Sigmoid colon (tissue), 7 donors: ENCODE measurements at places on chromosomes 6 and 20. TPM values are rescaled to one million over a fixed set of nuclear protein-coding genes. Genes with fewer than 3 reads are reported as not detected.
A peak's percentile ranks its signal among the peaks of the same experiment; 100 is the strongest.

DNA sequence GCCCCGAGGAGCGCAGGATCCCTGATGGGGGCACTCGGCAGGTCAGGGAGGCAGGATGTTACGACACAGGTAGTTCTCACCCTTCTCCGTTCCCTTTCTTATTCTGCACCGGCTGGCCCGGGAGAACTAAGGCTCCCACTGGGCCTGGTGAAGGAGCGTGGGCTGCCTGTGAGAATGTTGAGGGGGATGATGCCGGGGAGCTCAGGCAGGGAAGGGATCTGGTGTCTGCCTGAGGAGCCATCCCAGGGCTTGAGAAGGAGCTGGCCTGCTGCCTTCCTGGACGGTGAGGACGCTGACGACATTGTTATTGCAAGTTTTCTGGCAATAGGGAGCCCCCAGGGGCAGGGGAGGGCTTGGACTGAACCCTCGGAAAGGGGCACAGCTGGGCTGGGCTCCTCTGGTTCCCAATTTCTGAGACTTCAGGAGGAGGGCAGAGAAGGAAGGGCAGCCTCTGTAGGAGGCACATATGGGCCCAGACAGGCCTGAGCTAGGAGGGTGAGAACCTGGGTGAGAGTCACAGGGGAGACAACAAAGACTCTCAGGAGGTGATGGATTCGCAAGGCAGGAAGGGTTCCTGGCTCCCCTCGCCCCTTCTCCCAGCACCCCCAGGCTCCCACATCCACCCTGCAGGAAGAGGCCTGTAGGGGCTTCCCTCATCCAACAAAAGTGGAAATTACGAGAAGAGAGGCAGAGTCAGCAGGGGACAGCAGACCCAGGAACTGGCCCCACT, 32.8 kb downstream of the CYP21A2 start:
- no peaks in the 10 kb centered on the region for H3K27me3 ChIP-seq
- peaks cover 28% of the 10 kb centered on the region for H3K36me3 ChIP-seq
- no peak overlapping the region for H3K4me3 ChIP-seq

GRCh38 chr6:20203561-20204511, 8.4 kb downstream of the MBOAT1 start:
- no peaks in the 10 kb centered on the region for H3K36me3 ChIP-seq
- DNase-seq, result no peak
- no peaks in the 10 kb centered on the region for H3K27me3 ChIP-seq
- H3K27ac ChIP-seq, result peak overlapping the region; percentile 65
- H3K4me1 ChIP-seq, result peaks cover 98% of the 10 kb centered on the region

DNA sequence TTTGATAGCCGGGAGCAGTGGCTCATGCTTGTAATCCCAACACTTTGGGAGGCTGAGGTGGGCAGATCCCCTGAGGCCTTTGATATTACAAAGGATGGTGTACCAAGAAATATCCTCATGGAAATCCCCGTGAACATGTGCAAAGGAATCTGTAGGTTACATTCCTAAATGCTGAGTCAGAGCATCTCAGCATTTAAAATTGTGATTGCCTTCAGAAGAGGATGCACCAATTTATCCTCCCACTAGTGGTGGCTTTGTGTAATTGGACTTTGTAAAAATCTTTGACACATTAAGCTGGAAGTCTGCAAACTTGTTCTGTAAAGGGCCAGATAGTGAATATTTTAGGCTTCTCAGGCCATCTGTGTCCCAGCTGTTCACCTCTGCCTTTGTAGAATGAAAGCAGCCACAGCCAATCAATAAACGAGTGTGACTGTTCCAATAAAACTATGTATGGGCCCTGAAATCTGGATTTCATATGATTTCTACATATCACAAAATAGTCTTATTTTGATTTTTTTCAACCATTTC, 11.8 kb downstream of the TMEM14B start:
- no peaks in the 10 kb centered on the region for H3K27me3 ChIP-seq
- no peak overlapping the region for H3K4me3 ChIP-seq
- H3K27ac ChIP-seq, result no peak overlapping the region
- H3K4me1 ChIP-seq, result no peaks in the 10 kb centered on the region
- no peak for DNase-seq
- peaks cover 24% of the 10 kb centered on the region for H3K36me3 ChIP-seq

- no peak overlapping the region for H3K4me3 ChIP-seq
- no peak for DNase-seq
- H3K36me3 ChIP-seq, result peaks cover 3% of the 10 kb centered on the region
- H3K4me1 ChIP-seq, result no peaks in the 10 kb centered on the region
- peak overlapping the region; percentile 4 for H3K27ac ChIP-seq
These were observed 9.5 kb upstream of the UQCC2 start for GRCh38 chr6:33720998-33721397.

- no peaks in the 10 kb centered on the region for H3K4me1 ChIP-seq
- no peak overlapping the region for H3K27ac ChIP-seq
- DNase-seq, result no peak
These were observed 47.0 kb downstream of the ZDHHC14 start for GRCh38 chr6:157427969-157428368.

DNA sequence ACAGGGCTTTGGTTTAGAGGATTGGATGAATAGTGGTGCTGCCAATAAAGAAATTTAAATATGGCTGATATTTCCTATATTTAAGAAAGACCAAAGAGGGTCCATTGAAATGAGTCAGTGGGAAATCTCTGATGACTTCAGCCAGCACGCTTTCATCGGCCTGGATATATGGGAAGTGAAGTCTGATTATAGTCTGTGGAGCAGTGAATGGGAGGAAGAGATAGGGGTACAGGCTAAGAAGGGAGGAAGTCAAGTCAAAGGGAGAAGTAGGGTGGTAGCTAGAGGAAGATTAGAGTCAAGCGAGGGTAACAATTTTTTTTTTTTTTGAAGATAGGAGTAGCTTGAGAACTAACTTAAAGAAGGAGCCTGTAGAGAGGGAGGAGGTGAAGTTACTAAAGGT, 22.7 kb downstream of the SLC16A10 start:
- H3K27me3 ChIP-seq, result no peaks in the 10 kb centered on the region
- no peak overlapping the region for H3K4me3 ChIP-seq
- no peaks in the 10 kb centered on the region for H3K36me3 ChIP-seq

- no peaks in the 10 kb centered on the region for H3K36me3 ChIP-seq
- DNase-seq, result no peak
- no peak overlapping the region for H3K4me3 ChIP-seq
- no peaks in the 10 kb centered on the region for H3K4me1 ChIP-seq
- no peaks in the 10 kb centered on the region for H3K27me3 ChIP-seq
These were observed 119.5 kb downstream of the PTPRK start for GRCh38 chr6:128400875-128401274.

- H3K4me1 ChIP-seq, result no peaks in the 10 kb centered on the region
- no peaks in the 10 kb centered on the region for H3K27me3 ChIP-seq
- peaks cover 11% of the 10 kb centered on the region for H3K36me3 ChIP-seq
- no peak overlapping the region for H3K4me3 ChIP-seq
- no peak overlapping the region for H3K27ac ChIP-seq
- no peak for DNase-seq
These were observed 14.9 kb downstream of the IP6K3 start for GRCh38 chr6:33731751-33732282.

DNA sequence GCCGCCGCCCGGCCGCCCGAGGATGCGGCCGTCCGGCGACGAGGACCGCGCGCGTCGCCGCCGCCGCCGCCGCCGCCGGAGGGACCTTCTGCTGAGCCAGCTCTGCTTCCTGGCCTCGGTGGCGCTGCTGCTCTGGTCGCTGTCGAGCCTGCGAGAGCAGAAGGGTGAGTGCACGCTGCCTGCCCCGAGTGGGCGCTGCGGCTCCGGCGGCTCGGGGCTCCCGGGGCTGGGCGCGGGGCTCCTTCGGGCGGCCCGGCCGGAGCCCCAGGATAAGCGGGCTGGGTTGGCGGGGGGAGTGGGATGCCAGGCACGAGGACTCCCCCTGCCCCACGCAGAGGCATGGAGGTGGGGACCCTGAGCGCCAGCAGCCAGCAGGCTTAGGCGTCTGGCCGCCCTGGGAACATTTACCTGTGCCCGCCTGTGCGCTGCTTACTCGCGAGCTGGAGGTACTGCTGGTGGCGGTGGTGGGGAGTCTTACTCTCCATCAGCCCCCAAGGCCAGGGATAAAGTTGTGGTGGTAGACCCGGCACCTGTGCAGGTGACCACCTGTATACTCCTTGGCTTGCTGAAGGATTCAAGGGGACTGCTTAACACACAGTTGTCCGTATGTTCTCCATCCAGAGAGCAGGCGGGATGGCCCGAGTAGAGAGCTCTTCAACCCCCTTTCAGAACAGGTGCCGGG, 520 bp downstream of the SLC24A3 start:
- H3K27ac ChIP-seq, result peak overlapping the region; percentile 49
- H3K36me3 ChIP-seq, result no peaks in the 10 kb centered on the region
- H3K4me3 ChIP-seq, result peak overlapping the region; percentile 47

- H3K27me3 ChIP-seq, result no peaks in the 10 kb centered on the region
- H3K27ac ChIP-seq, result no peak overlapping the region
- no peaks in the 10 kb centered on the region for H3K4me1 ChIP-seq
- DNase-seq, result no peak
- H3K36me3 ChIP-seq, result no peaks in the 10 kb centered on the region
These were observed 97.5 kb downstream of the AIG1 start for GRCh38 chr6:143158113-143158581.

DNA sequence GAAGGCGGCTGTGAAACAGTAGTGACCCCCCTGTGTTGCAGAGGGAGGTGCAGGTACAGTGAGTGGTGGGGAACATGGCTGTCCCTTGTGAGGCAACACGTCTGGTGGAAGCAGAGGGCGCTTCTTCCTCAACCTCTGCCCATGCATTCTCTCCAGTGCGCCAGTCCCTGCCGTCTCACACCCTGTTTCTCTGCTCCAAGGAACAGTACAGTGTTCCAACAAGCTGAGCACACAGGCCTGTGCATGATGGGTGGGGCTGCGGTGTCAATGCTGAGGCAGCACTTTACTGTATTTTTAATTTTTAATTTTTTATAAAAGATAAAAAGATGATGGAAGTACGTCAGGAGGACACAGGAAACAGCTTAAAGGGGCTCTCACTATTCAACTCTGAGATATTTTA, 32.5 kb downstream of the CST2 start:
- no peaks in the 10 kb centered on the region for H3K36me3 ChIP-seq
- no peak overlapping the region for H3K4me3 ChIP-seq
- H3K27me3 ChIP-seq, result no peaks in the 10 kb centered on the region
- no peaks in the 10 kb centered on the region for H3K4me1 ChIP-seq
- no peak for DNase-seq
- H3K27ac ChIP-seq, result no peak overlapping the region

GRCh38 chr20:33693741-33694638, 7.8 kb upstream of the E2F1 start:
- H3K27me3 ChIP-seq, result no peaks in the 10 kb centered on the region
- peak; percentile 83 for DNase-seq
- H3K27ac ChIP-seq, result peak overlapping the region; percentile 53
- H3K36me3 ChIP-seq, result no peaks in the 10 kb centered on the region
- H3K4me1 ChIP-seq, result peaks cover 29% of the 10 kb centered on the region

MAP3K7 gene
- 23.4 TPM for total RNA-seq

SNAP91 gene
- total RNA-seq, result 2.2 TPM

FLRT3 gene
- total RNA-seq, result 5.6 TPM

SLCO4A1 gene
- total RNA-seq, result 5.1 TPM

OPN5 gene
- total RNA-seq, result not detected

OXT gene
- not detected for total RNA-seq

EFCAB8 gene
- total RNA-seq, result 0.49 TPM

ADAT2 gene
- 2.2 TPM for total RNA-seq

FAXC gene
- total RNA-seq, result 54.0 TPM

ISM1 gene
- total RNA-seq, result 1.4 TPM
